ENCODE measurements at places on chromosomes 7 and 10.

DNA sequence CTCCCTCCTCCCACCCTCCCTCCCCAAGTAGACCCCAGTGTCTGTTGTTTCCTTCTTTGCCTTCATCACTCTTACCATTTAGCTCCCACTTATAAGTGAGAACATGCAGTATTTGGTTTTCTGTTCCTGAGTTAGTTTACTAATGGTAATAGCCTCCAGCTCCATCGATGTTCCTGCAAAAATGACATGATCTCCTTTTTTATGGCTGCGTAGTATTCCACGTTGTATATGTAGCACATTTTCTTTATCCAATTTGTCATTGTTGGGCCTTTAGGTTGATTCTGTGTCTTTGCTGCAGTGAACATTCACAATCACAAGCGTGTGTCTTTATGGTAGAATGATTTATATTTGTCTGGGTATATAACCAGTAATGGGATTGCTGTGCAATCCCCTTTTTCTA lies 51.8 kb upstream of the ARHGAP12 start:
- DNase-seq, result no peak

DNA sequence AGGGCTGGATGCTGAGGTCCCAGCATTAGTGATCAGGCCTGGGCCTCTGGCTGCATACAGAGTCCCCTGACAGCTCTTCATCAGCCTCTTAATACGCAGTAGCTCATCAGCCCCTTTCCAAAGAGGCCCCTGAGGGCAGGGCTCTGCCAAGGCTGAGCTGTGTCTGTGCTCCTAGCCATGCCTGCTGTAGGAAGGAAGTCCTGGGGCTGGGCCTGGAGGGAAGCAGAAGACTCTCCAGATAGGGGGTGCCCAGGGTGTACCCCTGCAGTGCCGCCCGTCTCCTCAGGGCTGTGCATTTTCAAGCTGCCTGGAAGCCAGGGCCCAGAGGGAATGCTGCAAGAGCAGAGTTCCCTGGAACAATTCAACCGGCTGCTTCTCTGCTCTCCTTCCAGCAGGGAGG lies 7.3 kb upstream of the RET start:
- no peak for DNase-seq

GRCh38 chr7:49840751-49841405 lies 67.4 kb downstream of the VWC2 start:
- no peak for DNase-seq

DNA sequence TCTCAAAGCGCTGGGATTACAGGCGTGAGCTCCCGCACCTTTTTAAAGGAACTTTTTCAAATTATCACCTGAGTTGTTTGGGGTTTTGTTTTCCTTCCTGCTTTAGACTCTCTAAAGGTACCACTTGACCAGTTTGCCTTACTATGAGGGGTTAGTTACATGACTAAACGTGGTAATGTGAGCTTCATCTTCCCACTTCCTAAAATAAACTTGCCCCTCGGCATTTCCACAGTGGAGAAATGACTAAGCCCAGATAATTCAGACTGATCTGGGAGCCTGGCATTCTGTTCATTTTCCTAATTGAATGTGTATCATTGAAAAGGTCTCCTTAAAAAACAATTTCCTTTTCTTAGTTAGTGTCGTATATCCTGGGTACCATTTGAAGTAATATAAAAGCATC lies 163.4 kb downstream of the PLXDC2 start:
- no peak for DNase-seq
